ENCODE measurements at places on chromosomes 13 and 19. TPM values are rescaled to one million over a fixed set of nuclear protein-coding genes. Genes with fewer than 3 reads are reported as not detected.

CEACAM1 gene
- 2.1 TPM for total RNA-seq

YJEFN3 gene
- 2.6 TPM for total RNA-seq

LYL1 gene
- total RNA-seq = 10.9 TPM

FGF21 gene
- total RNA-seq = not detected

VAV1 gene
- total RNA-seq = 4.3 TPM

FAM83E gene
- total RNA-seq = not detected

DIRAS1 gene
- total RNA-seq = 0.29 TPM

DHX34 gene
- 15.2 TPM for total RNA-seq

UCHL3 gene
- total RNA-seq = 55.1 TPM

DNA sequence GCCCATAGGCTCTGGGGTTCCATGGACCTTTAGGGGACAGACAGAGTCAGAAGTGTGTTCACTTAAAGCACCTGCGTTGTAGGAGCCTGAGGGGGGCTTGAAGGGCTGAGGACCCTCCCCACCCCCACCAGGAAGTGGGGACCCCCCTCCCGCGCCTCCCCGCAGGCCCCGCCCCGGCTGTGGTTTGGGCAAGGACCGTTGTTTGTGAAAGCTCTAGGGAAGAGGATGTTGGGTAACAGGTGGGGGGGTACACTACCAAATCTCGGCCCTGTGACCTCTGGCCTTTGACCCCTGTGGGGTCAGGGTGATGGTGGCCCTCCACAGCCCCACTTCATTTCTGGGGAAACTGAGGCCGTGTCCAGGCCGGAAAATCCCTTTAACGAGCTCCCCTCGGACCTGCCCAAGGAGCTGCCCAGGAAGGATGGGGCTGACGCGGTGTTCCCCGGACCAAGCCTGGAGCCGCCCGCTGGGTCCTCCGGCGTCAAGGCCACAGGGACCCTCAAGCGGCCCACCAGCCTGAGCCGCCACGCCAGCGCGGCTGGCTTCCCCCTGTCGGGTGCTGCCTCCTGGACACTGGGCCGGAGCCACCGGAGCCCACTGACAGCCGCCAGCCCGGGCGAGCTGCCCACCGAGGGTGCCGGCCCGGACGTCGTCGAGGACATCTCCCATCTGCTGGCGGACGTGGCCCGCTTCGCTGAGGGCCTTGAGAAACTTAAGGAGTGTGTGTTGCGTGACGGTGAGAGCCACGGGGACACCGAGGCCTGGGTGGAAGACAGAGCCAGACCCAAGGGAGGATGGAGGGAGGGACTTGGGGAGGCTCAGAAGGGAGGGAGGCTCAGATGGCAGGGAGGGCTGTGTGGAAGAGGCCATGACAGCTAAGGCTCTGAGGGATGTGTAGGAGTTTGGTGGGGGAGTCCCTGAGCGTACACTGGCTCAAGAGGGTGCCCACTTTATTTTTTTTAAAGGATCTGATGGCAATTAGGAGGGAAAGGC is 1.3 kb downstream of the ARHGAP45 start:
- no peaks in the 10 kb centered on the region for H3K36me3 ChIP-seq
- no peak overlapping the region for H3K27ac ChIP-seq
- no peak for DNase-seq
- peaks cover 20% of the 10 kb centered on the region for H3K27me3 ChIP-seq
- peaks cover 3% of the 10 kb centered on the region for H3K4me1 ChIP-seq

- H3K4me3 ChIP-seq = no peak overlapping the region
- DNase-seq = no peak
- H3K27me3 ChIP-seq = no peaks in the 10 kb centered on the region
- H3K4me1 ChIP-seq = no peaks in the 10 kb centered on the region
- no peak overlapping the region for H3K27ac ChIP-seq
Observed at GRCh38 chr19:28940751-28941500, 272.0 kb downstream of the UQCRFS1 start.

- no peaks in the 10 kb centered on the region for H3K36me3 ChIP-seq
- H3K4me3 ChIP-seq = no peak overlapping the region
- H3K4me1 ChIP-seq = no peaks in the 10 kb centered on the region
- no peak overlapping the region for H3K27ac ChIP-seq
Observed at GRCh38 chr13:80755910-80756309, 415.0 kb upstream of the SPRY2 start.

GRCh38 chr13:25778365-25778764 is 273.5 kb downstream of the SHISA2 start:
- H3K27me3 ChIP-seq = no peaks in the 10 kb centered on the region
- H3K4me3 ChIP-seq = no peak overlapping the region
- no peaks in the 10 kb centered on the region for H3K36me3 ChIP-seq
- no peak for DNase-seq
- H3K27ac ChIP-seq = no peak overlapping the region
- H3K4me1 ChIP-seq = no peaks in the 10 kb centered on the region

GRCh38 chr13:43514311-43514710 is 272.5 kb downstream of the ENOX1 start:
- H3K4me3 ChIP-seq = no peak overlapping the region
- H3K27ac ChIP-seq = no peak overlapping the region
- no peaks in the 10 kb centered on the region for H3K27me3 ChIP-seq
- no peak for DNase-seq
- no peaks in the 10 kb centered on the region for H3K4me1 ChIP-seq
- H3K36me3 ChIP-seq = no peaks in the 10 kb centered on the region

- H3K36me3 ChIP-seq = peaks cover 3% of the 10 kb centered on the region
- peak; percentile 81 for DNase-seq
- peaks cover 10% of the 10 kb centered on the region for H3K4me1 ChIP-seq
- no peak overlapping the region for H3K27ac ChIP-seq
Observed at GRCh38 chr19:45607071-45608029, 5.3 kb upstream of the GPR4 start.

DNA sequence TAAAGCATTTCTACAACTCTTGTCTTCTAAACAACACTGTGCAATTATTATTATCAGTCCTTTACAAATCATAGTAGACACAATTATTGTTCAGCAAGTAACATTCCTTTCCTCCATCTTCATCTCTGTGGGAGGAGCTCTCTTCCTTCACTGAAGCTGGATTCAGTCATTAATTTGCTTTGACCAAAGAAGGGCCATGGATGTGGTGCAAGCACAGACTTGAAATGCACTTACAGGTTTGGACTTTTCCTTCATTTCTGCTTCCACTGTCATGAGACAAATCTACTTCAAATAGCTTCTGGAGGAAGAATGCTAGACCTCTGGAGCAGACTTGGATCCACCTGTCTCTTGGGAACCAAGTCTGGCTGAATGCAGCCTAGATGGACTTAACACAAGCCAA is 336.6 kb upstream of the SLITRK6 start:
- H3K36me3 ChIP-seq = no peaks in the 10 kb centered on the region
- H3K4me3 ChIP-seq = no peak overlapping the region
- H3K4me1 ChIP-seq = no peaks in the 10 kb centered on the region
- DNase-seq = no peak

DNA sequence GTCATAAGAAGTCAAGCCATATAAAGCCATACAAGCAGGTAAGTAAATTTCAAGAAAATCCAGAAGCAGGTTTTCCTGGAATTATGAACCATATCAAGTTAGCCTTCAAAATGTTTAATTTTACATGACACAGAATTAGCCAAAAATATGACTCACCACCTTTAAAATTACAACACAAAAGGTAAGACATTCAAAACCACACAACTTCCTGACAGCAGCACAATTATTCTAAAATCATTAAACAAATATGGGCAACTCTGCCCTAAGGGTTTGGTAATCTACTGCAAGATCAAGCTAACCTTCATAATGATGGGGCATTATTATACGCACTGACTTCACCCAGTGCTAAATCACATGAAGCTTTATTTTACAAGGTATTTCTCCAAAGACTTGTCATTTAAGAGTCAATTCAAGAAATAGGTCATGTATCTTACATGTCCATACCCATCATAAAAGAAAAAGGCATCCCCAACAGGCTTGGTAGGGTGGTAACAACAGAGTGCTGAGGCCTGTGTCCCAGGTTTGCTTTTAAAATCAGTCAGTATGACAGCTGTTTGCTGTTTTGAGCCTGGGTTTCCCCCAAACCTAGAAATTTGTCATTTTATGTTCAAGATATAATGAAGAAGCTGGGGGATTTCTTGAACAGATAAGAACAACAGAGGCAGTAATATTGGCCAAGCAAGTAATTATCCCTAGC is 15.2 kb downstream of the RCBTB1 start:
- H3K27me3 ChIP-seq = no peaks in the 10 kb centered on the region
- H3K4me1 ChIP-seq = peaks cover 42% of the 10 kb centered on the region
- H3K4me3 ChIP-seq = no peak overlapping the region

GRCh38 chr19:50258918-50259372 is 55.5 kb downstream of the MYH14 start:
- no peak overlapping the region for H3K4me3 ChIP-seq
- H3K4me1 ChIP-seq = no peaks in the 10 kb centered on the region
- peak; percentile 23 for DNase-seq
- H3K27me3 ChIP-seq = no peaks in the 10 kb centered on the region
- no peak overlapping the region for H3K27ac ChIP-seq
- H3K36me3 ChIP-seq = peaks cover 43% of the 10 kb centered on the region

GRCh38 chr13:100350601-100351000 is 238.0 kb downstream of the GGACT start:
- H3K27ac ChIP-seq = no peak overlapping the region
- DNase-seq = no peak
- H3K4me1 ChIP-seq = no peaks in the 10 kb centered on the region
- no peaks in the 10 kb centered on the region for H3K27me3 ChIP-seq
- no peak overlapping the region for H3K4me3 ChIP-seq

- peak overlapping the region; percentile 87 for H3K4me3 ChIP-seq
- peak overlapping the region; percentile 94 for H3K27ac ChIP-seq
- H3K27me3 ChIP-seq = no peaks in the 10 kb centered on the region
- peaks cover 60% of the 10 kb centered on the region for H3K4me1 ChIP-seq
- DNase-seq = no peak
- peaks cover 6% of the 10 kb centered on the region for H3K36me3 ChIP-seq
Observed at GRCh38 chr19:1173159-1173844, 766 bp downstream of the SBNO2 start.

GRCh38 chr13:113835461-113836270 is 28.2 kb downstream of the GAS6 start:
- H3K4me3 ChIP-seq = no peak overlapping the region
- H3K36me3 ChIP-seq = peaks cover 24% of the 10 kb centered on the region
- DNase-seq = no peak
- no peak overlapping the region for H3K27ac ChIP-seq
- peaks cover 40% of the 10 kb centered on the region for H3K4me1 ChIP-seq

GRCh38 chr13:90824032-90824431 is 523.5 kb upstream of the MIR17HG start:
- no peak overlapping the region for H3K27ac ChIP-seq
- DNase-seq = no peak
- H3K4me1 ChIP-seq = no peaks in the 10 kb centered on the region

GRCh38 chr13:101523154-101524131 is 71.0 kb downstream of the ITGBL1 start:
- H3K27me3 ChIP-seq = no peaks in the 10 kb centered on the region
- no peak overlapping the region for H3K27ac ChIP-seq
- H3K36me3 ChIP-seq = no peaks in the 10 kb centered on the region

DNA sequence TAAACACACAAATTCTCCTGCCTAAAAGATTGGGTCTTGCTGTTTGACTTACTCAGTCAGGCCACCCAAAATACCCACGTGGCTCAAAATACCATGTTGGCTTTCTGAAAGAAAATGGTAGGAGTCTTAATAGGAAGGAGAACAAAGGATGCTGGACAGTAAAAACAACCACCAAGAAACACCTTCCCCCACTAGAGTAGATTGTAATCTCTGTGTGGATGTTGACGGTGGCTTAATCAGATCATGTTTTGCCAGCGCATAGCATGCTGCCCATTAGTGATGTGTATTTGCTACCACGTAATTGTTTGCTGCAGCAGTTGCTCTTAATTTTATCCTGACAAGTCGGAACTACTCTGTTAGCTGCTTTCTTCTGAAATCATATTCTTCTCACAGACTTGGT is 1229.3 kb upstream of the SLC10A2 start:
- no peak overlapping the region for H3K4me3 ChIP-seq
- H3K36me3 ChIP-seq = no peaks in the 10 kb centered on the region
- no peaks in the 10 kb centered on the region for H3K27me3 ChIP-seq
- H3K4me1 ChIP-seq = no peaks in the 10 kb centered on the region
- no peak overlapping the region for H3K27ac ChIP-seq

DNA sequence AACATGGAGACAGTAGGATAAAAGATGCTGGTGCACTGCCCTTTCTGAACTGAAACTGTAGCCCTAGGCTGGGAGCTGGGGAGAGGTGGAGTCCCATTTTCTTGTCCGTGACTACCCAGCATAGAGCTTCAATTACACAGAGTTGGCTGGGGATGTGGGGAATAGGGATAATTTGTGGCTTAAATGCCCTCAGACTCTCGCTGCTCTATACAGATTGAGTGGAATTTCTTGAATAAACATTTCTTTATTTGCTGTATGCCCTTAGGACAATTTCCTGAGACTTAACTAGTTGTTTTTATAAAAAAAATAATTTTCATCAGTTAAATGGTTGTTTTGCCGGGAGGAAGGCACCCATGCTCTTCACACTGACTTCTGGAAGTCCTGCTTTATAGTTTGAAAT is 7.2 kb downstream of the IGFL2 start:
- no peak for DNase-seq
- H3K4me3 ChIP-seq = no peak overlapping the region
- H3K27ac ChIP-seq = no peak overlapping the region
- H3K4me1 ChIP-seq = no peaks in the 10 kb centered on the region

DNA sequence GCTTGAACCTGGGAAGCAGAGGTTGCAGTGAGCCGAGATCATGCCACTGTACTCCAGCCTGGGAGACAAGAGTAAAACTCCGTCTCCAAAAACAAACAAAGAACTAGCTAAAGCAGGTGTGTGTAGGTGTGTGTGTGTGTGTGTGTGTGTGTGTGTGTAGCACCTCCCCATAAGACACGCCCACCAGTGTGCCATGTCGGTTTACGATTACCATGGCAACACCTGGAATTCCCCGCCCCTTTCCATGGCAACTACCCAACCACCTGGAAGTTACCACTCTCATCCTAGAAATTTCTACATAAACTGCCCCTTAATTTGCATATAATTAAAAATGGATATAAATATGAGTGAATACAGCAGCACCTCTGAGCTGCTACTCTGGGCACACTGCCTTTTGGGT is 80.9 kb upstream of the ADGRE5 start:
- no peak overlapping the region for H3K27ac ChIP-seq
- H3K4me1 ChIP-seq = no peaks in the 10 kb centered on the region
- H3K4me3 ChIP-seq = no peak overlapping the region
- H3K36me3 ChIP-seq = no peaks in the 10 kb centered on the region

DNA sequence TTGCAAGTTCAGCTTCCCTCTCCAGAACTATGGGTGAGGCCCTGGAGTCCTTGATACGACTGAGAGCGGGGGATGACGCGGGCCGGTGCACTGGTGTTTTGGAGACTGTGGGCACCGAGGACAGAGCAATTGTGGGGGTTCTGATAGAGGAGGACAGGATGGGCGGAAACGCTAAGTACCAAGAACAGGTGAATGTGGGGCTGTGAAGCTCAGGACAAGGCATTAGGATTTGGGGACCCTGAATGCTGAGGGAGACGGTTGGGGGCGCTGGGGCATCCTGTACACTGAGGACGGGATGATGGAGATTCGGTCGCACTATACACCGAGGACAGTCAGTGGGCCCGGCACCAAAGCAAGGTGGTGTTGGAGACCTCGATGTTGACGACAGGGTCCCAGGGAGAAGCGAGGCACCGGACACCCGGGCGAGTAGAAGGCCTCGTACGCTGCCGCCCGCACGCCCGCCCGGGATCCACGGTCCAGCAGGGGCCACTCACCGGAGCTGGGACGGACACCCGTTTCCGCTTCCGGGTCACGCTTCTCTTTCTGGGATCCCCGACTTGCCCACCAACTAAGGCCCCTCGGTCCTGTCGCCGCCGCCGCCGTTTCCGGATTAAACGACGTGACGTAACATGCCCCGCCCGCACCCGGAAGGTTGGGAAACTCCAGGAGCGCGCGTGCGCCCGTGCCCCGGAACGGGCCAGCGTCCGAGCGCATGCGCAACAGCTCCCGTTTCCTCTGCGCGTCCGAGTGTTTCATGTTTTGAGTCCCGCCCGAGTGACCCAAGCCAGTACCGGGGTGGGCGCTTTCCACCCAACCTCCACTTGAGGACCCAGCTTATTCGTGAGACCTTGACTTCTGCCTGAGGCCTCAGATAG is at the start of gene CHMP2A:
TSS of gene CHMP2A (minus strand) at position 612 of the 875 bp plus-strand sequence. CDS start 893 bp downstream, outside the sequence.
- H3K36me3 ChIP-seq = peaks cover 38% of the 10 kb centered on the region
- H3K27me3 ChIP-seq = no peaks in the 10 kb centered on the region
- peak; percentile 99 for DNase-seq

Measured in thyroid gland (tissue), 4 donors.